Activated CD4-positive, alpha-beta T cell treated with anti-CD3 and anti-CD28 coated beads, Interleukin-2, amount 50 U/mL, for 24 hours (primary cell): ENCODE measurements at places on chromosomes 2 and 18.

- DNase-seq, result no peak
These were observed 74.7 kb upstream of the ETAA1 start for GRCh38 chr2:67322353-67323001.

- no peak for DNase-seq
These were observed 23.4 kb upstream of the TMEM37 start for GRCh38 chr2:119408221-119408619.

GRCh38 chr2:223916181-223916920, 28.8 kb downstream of the WDFY1 start:
- DNase-seq, result no peak

- no peak for DNase-seq
These were observed 117.6 kb downstream of the TFCP2L1 start for GRCh38 chr2:121167411-121167810.

- DNase-seq, result no peak
These were observed 23.7 kb downstream of the KCNF1 start for GRCh38 chr2:10935366-10935918.
